NCI-H1694 treated with DMSO at 0.1 percent for 48 hours (cell line): ENCODE measurements at places on chromosomes 2 and 18.
A peak's percentile ranks its signal among the peaks of the same experiment; 100 is the strongest.

DNA sequence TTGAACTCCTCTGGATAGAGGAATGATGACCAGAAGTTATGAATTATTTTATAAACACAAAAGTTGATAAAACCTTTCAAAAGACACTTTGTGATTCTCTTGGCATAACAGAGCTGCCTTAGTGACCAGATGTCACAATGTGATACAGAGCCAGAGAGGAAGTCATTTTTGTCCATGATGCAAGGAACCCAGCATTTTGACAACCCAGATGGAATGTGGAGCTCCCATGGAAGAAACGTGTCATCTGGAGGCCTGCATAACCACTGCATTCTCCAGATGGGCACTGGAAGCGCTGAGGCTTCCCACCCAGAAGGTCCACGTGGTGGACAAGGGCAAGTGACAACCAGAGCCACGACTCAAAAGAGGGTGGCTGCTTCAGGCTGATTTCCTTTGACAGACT, 30.1 kb downstream of the HRH4 start:
- DNase-seq, result no peak

DNA sequence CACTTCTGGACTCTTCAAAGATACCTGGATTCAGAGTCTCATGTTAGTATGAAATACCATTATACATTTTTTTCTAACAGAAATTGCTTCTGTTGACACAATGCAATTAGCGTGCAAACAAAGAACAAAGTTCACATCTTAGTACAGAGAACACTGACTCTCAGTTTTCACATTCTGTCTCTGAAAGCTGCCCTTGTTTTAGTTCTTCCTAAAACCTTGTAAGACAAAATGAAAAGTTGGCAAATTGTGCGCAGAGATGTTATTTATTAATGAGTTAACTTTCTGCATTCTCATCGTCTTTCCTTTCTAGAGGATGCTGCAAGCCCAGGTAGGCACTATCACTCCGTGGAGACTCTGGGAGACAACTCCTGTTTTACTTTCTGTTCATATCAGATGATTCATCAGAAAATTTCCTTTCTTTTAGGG, 377.3 kb upstream of the POU3F3 start:
- DNase-seq, result no peak

DNA sequence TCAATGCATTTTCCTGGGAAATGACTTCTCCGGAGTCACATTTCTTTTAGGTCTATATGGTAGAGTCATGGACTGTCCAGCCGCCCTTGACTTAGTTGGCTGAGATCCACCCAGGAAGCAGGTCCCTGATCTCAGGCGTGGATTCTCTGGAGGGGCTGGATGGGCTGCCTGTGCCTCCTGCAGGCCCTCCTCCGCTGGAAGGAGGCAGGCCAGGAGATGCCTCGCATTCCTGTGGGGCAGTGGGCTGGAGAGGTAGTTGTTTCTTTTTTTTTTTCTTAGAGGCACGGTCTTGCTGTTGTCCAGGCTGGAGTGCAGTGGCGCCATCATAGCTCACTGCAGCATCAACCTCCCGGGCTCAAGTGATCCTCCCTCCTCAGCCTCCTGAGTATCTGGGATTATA, 129.0 kb upstream of the MYCN start:
- no peak for DNase-seq

GRCh38 chr2:16118611-16119590, 178.6 kb downstream of the MYCN start:
- DNase-seq, result no peak

DNA sequence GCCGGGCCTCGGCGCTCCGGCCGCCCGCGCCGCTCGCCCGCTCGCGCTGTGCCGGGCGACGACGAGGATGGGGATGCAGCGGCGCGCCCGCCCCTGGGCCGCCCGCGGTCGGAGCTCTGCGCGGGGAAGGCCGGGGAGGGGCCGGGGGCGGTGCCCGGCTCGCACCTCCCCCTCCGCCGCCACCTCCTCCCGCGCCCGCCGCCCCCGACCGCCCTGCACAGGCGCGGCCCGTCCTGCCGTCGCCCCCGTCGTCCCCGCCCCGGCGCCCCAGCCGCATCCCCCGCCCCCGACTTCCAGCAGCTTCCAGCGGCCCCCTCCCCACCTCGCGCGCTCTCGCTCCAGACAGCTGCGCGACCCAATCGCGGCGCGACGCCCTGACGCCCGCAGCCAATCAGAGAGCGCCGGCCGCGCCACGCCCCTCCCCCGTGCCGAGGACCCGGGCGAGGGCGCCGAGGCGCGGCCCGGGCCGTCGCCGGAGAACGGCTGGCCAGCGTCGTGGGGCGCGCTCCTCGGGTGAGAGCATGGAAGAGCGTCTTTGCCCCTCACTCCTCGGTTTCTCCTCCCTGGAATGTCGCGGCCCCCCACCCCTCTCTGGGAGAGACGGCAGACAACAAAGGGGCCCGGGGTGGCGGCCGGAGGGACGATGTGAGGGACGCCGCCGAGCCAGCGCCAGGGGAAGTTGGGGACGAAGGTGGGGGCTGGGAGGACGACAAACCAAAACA, at the start of gene MBOAT2:
MBOAT2 (minus strand) TSS at position 69 of the 722 bp plus-strand sequence. CDS start 70 bp downstream, outside the sequence.
- DNase-seq, result peak; percentile 93

DNA sequence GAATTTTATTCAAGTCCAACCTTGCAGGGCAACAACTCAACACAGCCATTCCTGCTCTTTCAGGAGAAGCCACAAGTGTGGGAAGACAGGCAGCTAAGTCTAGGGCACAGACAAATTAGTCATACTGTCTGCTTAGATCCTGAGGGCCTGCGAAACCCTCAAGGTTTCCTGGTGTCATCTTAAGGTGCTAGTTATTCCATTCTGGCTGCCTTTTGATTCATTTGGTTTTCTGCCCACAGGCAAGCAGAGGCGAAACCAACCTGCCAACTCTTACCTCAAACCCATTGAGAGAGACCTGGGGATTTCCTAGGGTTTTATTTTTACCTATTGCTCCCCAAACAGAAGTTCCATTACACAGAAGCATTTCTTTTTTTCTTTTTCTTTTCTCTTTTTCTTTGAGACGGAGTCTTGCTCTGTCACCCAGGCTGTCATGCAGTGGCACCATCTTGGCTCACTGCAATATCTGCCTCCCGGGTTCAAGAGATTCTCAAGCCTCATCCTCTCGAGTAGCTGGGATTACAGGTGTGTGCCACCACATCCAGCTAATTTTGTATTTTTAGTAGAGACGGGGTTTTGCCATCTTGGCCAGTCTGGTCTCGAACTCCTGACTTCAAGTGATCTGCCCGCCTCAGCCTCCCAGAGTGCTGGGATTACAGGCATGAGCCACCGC, 23.7 kb upstream of the SCYGR1 start:
- DNase-seq, result no peak

- no peak for DNase-seq
Observed at GRCh38 chr2:30408961-30409387, 38.1 kb upstream of the LCLAT1 start.

GRCh38 chr2:221156062-221156734, 415.9 kb downstream of the EPHA4 start:
- no peak for DNase-seq

- peak; percentile 35 for DNase-seq
Observed at GRCh38 chr2:115084446-115084845, 642.0 kb downstream of the DPP10 start.
